ENCODE measurements at places on chromosomes 1 and 21. TPM values are rescaled to one million over a fixed set of nuclear protein-coding genes. Genes with fewer than 3 reads are reported as not detected.

GRCh38 chr1:200558866-200559459, 61.6 kb downstream of the KIF14 start:
- peak; percentile 41 for DNase-seq

DNA sequence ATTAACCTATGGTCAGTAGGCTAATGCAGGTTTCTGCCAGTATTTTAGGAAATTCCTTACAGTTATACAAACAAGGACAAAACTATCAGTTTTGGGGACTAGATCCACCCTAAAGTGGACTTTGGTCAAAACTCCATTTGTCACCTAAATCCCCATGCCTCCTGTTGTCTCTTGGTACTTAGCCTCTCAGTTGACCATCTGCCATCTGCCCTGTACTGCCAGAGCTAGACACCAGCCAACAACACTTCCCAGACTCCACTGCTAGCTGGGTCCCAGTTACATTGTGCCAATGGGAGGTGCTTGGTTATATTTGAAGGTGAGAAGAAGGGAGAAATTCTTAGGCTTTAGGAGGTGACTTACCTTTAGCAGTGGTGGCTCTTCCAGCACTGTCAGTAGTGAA, 17.0 kb upstream of the BSDC1 start:
- DNase-seq: no peak

The TMPRSS3 gene
- polyA plus RNA-seq: not detected

The CRYZ gene
- 78.5 TPM for polyA plus RNA-seq

GRCh38 chr1:193189442-193190095, 3.2 kb upstream of the B3GALT2 start:
- no peak for DNase-seq

GRCh38 chr1:203598752-203599151, 27.9 kb upstream of the ATP2B4 start:
- DNase-seq: no peak

GRCh38 chr21:44370786-44371410, 17.5 kb downstream of the TRPM2 start:
- DNase-seq: no peak

The MSH4 gene
- 0.04 TPM for polyA plus RNA-seq

The MR1 gene
- 16.7 TPM for polyA plus RNA-seq

The GUCA2A gene
- polyA plus RNA-seq: not detected

The SMCP gene
- polyA plus RNA-seq: not detected

GRCh38 chr21:27953340-27954045, 986.6 kb upstream of the ADAMTS5 start:
- DNase-seq: no peak

The HHIPL2 gene
- 0.04 TPM for polyA plus RNA-seq

DNA sequence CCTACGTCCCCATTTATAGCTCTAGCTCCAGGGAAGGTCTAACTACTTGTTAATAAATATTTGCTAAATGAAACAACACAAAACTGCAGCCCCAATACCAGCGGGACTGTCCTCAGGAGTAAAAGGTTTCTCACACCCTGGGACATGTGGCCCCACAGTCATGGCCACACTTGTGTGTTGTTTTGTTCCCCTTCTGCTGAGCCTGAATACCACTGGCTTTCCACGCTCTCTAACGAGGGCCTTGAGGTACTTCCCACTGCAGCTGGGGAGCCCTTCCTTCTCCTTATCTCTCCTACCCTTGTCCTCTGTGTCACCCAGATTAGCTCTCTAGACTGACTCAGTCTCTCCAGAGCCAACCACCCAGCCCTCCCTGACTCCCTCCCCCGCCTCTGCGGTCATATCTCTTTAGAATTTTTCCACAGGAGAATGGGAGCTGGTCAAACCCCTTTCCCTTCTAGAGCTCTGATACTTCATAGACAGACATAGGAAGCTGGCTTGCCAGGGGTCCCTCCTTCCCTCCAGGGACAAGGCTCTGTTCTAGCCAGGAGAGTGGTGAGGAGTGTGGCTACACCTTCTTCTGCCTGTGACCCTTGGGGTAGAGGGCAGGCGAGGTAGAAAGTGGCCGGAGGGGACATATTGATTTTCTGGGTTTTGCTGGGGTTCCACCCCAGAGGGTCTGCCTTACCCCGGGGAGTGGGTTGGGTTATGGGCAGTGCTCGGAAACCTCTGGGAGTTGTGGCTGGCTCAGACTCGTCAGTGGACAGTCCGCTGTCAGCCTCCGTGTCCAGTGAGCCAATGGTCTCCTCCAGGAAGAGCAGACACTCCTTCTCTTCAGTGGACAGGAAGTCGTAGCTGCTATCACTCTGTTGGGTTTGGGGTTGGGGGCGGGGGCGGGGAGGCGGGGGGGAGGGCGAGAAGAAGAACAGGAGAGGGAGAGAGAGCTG, 8.1 kb downstream of the C1orf116 start:
- no peak for DNase-seq

DNA sequence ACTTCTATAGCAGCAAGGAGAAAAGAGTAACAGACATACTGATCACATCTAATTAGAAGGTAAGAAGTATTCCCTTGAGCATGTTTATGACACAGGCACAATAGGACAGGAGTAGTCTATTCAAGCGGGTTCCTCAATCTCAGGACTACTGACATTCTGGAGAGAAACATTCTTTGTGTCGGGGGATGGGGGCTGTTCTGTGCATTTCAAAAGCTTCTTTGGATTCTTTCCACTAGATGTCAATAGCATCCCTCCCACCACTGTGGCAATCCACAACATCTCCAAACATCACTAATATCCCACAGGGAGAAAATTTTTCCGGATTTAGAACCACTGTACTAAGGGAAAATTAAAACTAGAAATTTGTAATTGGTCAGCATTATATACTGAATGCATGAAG, 56.9 kb downstream of the ADAMTS5 start:
- no peak for DNase-seq

DNA sequence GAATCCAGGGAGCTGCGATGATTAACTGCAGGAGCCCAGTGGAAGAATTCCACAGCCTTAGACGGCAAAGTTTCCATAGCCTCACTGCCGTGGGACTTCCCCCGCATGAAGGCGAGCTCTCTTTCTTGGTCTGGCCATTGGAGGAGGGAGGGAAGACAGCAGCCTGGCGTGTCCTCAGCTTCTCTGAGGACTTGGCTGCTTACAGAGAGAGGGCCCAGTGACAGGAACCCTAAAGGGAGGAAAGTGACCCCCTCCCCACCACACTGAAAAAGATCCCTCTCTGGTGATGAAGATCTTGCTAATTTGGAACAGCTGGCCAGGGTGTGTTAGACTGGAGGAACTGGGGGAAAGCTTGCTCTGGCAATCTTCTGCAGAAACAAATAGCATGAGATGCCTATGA, 41.0 kb downstream of the ATP2B4 start:
- DNase-seq: no peak

- DNase-seq: no peak
Observed at GRCh38 chr1:68521286-68521685, 24.4 kb upstream of the DEPDC1 start.

- DNase-seq: no peak
Observed at GRCh38 chr1:76697361-76697760, 169.9 kb upstream of the ST6GALNAC5 start.

GRCh38 chr1:48841461-48841860, 64.8 kb upstream of the BEND5 start:
- no peak for DNase-seq

GRCh38 chr1:56363007-56363770, 216.2 kb downstream of the PLPP3 start:
- DNase-seq: no peak

- DNase-seq: no peak
Observed at GRCh38 chr1:242146652-242147051, 147.8 kb upstream of the MAP1LC3C start.

The IFI44 gene
- 4.3 TPM for polyA plus RNA-seq

- no peak for DNase-seq
Observed at GRCh38 chr1:86416343-86416742, 7.6 kb upstream of the CLCA2 start.

- no peak for DNase-seq
Observed at GRCh38 chr1:111503585-111504060, at the start of the genes ADORA3 and TMIGD3. Gene ADORA3 (minus strand): TSS chr1:111503633. CDS start chr1:111503354, 279 bp downstream. Gene TMIGD3 (minus strand): TSS chr1:111503633. CDS start chr1:111503354, 279 bp downstream.

The KCNA3 gene
- polyA plus RNA-seq: 0.12 TPM

The KIF14 gene
- polyA plus RNA-seq: 1.5 TPM

DNA sequence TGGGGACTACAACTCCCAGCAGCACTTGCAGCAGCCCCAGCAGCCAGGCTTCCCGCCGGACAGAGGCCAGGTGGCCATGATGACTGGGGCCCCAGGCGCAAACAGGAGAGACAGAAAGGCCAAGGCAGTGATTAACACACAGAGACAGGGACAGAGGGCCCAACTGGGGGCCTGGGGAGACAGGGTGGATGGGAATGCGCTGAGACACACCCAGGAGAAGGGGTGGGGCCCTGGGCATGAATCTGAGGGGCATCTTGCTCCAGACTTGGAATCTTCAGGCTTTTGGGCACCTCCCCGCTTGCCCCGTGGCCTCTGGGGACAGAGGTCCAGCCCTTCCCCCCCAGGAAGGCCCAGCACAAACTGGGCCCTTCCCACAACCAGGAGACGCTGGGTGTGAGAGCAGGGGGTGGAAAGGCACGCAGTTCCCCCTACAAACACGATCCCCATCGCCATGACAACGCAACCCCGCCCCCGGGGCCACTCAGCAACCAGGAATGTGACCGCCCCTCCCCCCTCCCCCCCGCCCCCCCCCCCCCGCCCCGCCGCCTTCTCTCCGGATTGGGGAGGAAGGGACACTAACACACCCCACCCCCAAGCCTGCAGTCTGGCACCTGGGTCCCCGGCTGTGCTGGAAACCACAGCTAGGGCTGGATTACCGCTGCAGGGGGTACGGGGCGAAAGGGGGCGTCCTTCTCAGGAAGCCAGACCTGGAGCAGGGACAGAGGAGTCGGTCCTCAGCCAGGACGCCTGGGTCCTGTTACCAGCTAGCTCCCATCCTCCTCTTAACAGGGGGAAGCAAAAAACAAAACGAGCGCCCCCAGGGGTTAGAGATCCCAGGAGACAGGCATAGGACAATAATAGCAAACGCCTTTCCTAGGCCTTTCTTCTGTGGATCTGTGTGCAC, 4.5 kb downstream of the HDGF start:
- DNase-seq: peak; percentile 76

GRCh38 chr1:159929155-159930051, 4.1 kb upstream of the TAGLN2 start:
- DNase-seq: no peak

The LYPD8 gene
- not detected for polyA plus RNA-seq

- DNase-seq: no peak
Observed at GRCh38 chr1:223147873-223148272, 4.8 kb upstream of the TLR5 start.

The TSPEAR gene
- polyA plus RNA-seq: not detected

DNA sequence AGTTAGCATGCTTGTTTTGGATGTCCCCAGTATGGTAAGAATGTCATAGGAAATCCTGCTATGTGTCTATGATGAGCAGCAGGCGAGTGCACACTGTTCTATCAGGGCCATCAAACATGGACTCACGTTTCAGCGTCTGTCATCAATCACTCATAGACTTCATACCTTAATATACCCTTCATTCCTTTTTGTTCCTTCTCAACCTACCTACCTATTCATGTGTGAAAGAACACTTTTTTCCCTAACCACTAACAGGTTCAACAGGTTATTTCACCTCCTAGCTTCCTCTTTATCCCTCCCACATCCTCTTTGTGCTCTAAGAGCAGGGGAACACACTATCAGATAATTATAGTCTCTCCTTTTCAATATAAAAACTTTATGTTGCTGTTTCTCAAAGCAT, 300.6 kb downstream of the TM2D1 start:
- no peak for DNase-seq

The SPATC1L gene
- 2.9 TPM for polyA plus RNA-seq

DNA sequence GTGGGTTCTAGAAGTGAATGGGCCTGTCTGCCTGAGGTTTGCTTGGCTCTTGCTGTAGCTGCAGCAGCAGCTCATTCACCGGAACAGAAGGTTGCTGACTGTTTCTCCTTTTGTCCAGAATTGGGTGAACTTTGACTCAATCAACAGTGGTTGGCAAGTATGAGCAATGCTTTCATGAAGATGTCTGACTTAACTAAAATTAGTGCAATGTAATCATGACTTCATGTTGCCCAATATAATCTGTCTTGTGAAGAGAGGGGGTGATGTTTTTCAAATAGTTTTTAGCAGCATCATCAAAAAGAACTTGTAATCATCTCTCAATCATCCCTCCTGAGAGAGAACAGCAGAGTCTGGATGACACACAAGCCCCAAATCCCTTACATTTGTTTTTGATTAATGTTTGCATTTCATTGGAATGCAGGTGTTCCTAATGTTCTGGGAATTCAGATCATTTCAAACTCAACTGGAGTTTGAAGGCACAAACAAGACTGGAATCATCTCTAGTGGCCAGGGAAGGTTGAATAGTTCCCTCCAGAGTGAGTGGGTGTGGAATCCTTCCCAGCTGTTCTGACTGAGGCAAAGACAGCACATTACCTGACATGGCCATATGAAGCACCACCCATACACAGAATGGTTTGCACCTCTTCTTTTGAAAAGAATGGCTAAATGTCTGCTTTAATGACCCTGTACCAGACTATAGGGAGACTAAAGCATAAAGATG, 82.9 kb downstream of the HLX start:
- peak; percentile 81 for DNase-seq

GRCh38 chr1:209869291-209870149, 41.7 kb downstream of the UTP25 start:
- DNase-seq: no peak

GRCh38 chr1:26284597-26285347, 4.9 kb downstream of the SH3BGRL3 start:
- peak; percentile 70 for DNase-seq

The OR2L8 gene
- not detected for polyA plus RNA-seq

The TCEANC2 gene
- polyA plus RNA-seq: 3.6 TPM

The F11R gene
- 2.0 TPM for polyA plus RNA-seq

- no peak for DNase-seq
Observed at GRCh38 chr1:79472067-79472656, 465.6 kb upstream of the ADGRL4 start.

DNA sequence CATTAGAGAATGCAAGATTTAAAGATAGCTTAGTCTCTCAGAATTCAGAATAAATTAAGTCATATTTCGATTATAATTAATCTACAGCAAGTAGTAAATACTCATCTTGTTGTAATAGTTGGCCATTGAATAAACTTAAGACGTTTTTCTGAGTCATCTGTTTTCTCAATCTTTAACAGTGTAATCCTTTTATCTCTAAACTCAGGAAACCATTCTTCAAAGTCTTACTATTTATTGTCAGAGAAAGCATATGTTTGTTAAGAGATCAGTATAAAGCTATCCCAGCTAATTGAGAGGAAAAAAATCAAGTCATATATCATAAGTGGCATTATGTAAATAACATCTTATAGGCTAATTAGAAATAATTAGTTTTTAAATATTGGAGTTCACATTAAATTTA, 201.2 kb upstream of the ADAMTS5 start:
- no peak for DNase-seq

The NR1I3 gene
- polyA plus RNA-seq: not detected

- DNase-seq: no peak
Observed at GRCh38 chr1:168442931-168443330, 100.9 kb downstream of the XCL2 start.

All from AG04450 (cell line).